ENCODE measurements at places on chromosomes 5 and 9.

DNA sequence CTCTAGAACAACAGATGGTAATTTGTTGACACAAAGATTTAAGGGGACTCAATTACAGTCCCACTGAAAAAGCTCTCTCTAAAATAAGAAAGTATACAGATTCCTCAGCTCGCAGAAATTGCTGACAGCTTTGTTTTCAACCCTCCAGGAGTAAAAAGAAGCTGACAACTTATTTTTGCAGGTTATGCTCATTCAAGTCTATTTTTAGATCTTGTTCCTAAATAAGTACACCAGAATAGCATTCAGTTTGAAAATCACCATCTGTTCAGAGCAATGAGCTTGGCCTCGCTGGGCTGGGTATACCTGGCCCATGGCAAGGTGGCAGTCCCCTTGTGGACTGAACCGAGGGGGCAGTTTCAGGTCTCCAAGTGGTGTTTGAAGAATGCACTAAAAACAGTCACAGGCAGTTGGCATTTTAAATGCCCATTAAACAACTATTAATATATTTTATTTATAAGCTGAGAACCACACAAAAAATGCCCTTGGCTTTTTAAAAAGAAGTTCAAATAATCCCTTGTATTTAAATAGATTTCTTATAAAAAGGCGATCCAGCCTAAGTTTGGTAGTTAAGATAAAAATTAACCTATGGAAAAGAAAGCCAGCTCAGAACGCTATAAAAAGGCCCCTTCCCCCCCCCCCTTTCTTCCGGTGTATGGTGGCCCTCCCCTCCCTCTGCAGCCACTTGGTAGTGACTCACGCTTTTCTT lies 169.2 kb downstream of the AUH start:
- no peak for DNase-seq

DNA sequence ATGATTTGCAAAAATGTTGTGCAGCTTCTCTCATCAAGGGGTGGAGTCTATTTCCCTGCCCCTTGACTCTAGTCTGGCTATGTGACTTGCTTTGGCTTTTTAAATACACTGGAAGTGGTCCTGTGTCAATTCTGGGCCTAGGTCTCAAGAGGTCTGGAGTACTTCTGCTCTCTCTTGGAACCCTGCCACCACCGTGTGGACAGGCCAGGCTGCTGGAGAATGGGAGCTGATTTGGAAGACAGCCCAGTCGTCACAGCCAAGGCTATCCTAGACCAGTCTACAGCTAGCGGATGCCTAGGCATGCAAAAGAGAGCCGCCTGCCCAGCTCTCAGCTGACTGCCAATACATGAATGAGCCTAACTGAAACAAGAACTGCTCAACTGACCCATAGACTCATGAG lies 56.7 kb upstream of the CLINT1 start:
- no peak for DNase-seq

GRCh38 chr5:56406838-56407237 lies 173.7 kb upstream of the ANKRD55 start:
- no peak for DNase-seq

DNA sequence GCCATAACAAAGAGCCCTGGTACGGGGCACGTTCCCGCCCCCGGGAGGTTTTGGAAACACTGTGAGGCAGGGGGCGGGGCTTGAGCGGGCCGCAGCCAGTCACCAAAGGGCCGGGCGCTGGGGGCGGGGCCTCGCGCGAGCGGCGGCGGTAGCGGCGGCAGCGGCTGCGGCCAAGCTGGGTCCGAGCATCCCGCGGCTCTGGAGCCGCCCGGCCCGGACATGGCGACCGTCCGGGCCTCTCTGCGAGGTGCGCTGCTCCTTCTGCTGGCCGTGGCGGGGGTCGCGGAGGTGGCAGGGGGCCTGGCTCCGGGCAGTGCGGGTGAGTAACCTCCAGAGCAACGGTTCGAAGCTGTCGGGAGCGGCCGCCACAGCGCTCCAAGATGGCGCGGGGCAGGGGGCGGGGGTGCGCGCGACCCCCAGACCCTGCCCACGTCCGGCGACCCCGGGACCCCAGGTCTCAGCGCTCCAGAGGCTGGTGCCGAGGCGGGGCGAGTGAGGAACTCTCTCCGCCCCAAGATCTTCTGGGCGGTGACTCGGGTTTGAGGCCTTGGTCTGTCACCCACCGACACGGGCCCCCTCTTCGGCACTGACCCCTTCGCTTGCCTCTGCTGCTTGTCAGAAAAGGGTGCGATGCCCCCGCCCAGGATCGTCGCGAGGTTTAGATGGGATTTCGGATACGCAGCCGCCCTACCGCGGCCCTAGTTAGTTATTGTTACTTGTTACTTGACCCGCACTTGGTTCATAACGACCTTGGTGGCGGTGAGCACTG lies at the start of gene RECK:
Gene RECK (plus strand): TSS at position 134 of the 769 bp plus-strand sequence. CDS start 86 bp downstream, at position 220.
- DNase-seq = peak; percentile 79

Measured in activated T-helper 1 cell treated with anti-CD3 and anti-CD28 coated beads, Interleukin-2, amount 50 U/mL, for 16 hours (primary cell).